ENCODE measurements at places on chromosomes 5 and 9.

- DNase-seq = peak; percentile 82
Measured at GRCh38 chr9:33161011-33161588, 6.0 kb downstream of the B4GALT1 start.

- peak; percentile 79 for DNase-seq
Measured at GRCh38 chr9:3732077-3733038, 206.6 kb upstream of the RFX3 start.

- DNase-seq = peak; percentile 25
Measured at GRCh38 chr9:5841771-5842573, 9.1 kb upstream of the ERMP1 start.

DNA sequence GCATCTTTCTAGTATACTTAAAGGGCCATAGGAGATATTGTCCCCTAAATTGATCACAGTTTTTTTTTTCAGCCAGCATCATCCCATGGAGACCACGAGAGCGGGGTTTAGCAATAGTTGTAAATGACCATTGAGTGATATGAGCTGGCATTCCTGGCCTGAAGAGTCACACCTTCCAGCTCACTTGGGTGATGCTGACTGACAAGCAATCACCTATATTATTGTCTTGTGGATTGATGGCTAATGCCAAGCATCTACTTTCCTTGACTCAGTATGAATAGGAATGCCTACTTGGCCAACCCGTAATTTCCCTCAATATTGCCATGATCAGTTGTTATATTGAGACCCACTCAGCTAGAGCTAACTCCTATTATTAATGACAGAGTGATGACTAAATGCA is 70.5 kb downstream of the ADAMTSL1 start:
- no peak for DNase-seq

DNA sequence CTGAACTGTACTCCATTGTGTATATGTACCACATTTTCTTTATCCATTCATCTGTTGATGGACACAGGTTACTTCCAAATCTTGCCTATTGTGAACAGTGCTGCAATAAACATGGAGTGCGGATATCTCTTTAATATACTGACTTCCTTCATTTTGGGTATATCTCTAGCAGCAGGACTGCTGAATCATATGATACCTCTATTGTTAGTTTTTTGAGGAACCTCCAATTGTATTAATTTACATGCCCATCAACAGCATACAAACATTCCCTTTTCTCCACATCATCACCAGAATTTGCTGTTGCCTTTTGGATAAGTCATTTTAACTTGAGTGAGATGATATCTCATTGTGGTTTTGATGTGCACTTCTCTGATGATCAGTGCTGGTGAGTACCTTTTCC is 81.8 kb upstream of the FAM120A start:
- no peak for DNase-seq

Data from MV-4-11 (cell line).